Stimulated activated CD8-positive, alpha-beta memory T cell treated with anti-CD3 and anti-CD28 coated beads, Interleukin-7, amount 100 ng/mL, for 1 hour (primary cell): ENCODE measurements at places on chromosomes 3 and 15.

- DNase-seq, result no peak
These were observed 133.8 kb downstream of the GREM1 start for GRCh38 chr15:32851572-32851971.

GRCh38 chr3:141336672-141337522, 31.4 kb upstream of the ZBTB38 start:
- no peak for DNase-seq

- no peak for DNase-seq
These were observed 89.8 kb upstream of the MEX3B start for GRCh38 chr15:82135638-82136037.

DNA sequence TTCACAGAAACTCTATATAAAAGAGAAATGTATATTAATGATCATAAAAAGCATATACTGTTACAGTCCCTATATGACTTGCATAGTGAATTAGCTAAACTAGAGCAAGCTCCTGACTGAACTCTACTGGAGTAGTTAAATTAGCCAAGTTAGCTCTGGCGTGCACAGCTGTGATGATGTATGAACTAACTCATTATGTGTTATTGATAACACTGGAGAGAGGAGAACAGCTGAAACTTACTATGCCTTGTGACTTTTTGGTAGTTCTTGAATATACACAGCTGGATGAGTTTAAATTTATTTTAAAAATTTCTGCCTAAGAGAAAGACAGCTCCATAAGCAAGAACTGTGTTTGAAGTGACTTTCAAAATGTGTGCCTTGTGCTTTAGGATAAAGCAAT, 8.1 kb downstream of the TIPARP start:
- no peak for DNase-seq

GRCh38 chr15:100020189-100020588, 287.0 kb upstream of the LYSMD4 start:
- no peak for DNase-seq

DNA sequence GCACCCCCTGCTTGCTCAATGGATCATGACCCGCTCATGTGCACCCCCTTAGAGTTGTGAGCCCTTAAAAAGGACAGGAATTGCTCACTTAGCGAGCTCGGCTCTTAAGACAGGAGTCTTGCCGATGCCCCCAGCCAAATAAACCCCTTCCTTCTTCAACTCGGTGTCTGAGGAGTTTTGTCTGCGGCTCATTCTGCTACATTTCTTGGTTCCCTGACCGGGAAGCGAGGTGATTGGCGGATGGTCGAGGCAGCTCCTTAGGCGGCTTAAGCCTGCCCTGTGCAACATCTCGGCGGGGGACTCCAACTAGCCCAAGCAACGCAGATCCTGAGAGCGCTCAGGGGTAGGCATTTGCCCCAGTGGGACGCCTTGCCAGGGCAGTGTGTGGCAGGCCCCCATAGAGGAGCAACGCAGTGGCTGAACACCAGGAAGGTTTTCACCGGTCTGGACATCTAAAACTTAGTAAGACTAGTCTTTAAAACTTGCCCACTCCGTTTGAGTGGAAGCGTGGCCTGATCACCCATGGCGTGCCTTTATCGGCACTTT, 9.5 kb downstream of the SLCO2A1 start:
- DNase-seq, result no peak

- DNase-seq, result no peak
These were observed 172.6 kb downstream of the RBMS3 start for GRCh38 chr3:29453284-29454001.

DNA sequence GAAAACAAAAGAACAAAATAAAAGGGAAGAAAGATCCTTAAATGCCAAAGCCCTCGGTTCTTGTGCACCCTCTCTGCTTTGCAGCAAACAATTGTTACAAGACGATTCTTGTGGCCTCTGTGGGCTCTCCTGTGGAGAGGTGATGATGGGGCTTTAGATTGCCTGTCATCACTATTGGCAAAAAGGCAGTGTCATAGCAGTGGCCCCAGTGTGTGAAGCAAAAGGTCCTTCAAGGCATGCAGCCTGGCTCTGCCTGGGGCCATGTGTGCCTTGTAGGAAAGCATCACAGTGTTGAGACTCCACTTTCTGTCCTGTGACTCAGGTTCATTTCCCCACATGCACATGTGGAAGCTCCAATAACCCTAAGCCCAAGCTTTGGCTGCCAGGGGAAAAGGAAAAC, 43.7 kb downstream of the POC1A start:
- DNase-seq, result no peak

GRCh38 chr3:36211652-36211999, 168.7 kb upstream of the STAC start:
- no peak for DNase-seq
